H1 (cell line): ENCODE measurements at places on chromosomes 7 and 10.
A peak's percentile ranks its signal among the peaks of the same experiment; 100 is the strongest.

DNA sequence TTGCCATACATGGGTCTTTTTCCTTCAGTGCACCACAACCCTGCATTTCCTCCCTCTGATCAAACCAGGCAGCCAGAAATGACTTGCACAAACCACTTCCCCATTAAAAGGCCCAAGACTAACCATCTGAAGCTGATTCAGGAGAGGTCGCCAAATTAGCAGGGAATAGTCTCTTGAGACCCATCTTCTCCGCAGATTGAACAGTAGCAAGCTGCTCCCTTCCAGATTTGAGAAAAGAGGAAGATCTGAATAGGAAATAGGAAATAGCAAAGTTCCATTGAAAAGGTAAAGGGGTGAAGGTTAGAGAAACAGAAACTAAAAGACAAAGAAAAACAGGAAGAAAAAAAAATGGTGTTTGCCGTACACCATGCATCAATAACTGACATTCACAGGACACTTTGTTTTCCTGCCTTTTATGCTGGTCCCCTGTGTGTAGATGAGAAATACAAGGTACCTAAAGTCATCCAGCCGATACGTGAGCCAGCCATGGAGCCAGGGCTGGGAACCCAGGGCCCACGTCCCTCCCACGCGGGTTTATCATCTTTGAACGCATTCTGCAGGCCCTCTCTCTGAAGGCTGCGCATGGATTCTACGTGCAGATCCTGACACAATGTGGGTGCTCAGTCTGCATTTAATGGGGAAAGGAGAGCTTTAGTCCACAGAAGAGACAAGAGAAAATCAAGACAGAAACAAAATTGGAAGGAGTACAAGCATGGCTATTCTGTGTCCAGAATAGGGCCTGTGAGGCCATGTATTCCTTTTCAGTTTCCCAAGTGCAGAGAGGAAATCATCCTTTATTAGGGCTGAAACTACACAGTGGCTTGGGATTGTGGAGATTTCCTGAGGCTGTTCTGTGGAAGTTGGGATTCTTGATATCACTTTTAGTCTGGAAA is 268.4 kb upstream of the NPVF start:
- no peak for DNase-seq

DNA sequence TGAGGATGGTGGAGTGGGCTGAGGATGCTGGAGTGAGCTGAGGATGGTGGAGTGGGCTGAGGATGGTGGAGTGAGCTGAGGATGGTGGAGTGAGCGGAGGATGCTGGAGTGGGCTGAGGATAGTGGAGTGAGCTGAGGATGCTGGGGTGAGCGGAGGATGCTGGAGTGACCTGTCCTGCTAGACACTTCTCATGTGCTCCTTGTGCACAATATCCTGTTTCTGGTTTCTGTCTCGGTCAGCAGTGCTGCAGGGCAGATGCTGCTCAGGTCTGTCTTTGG is 29.2 kb downstream of the ANXA8 start:
- DNase-seq, result no peak

- DNase-seq, result no peak
Measured at GRCh38 chr7:108618056-108618455, 48.4 kb downstream of the DNAJB9 start.

DNA sequence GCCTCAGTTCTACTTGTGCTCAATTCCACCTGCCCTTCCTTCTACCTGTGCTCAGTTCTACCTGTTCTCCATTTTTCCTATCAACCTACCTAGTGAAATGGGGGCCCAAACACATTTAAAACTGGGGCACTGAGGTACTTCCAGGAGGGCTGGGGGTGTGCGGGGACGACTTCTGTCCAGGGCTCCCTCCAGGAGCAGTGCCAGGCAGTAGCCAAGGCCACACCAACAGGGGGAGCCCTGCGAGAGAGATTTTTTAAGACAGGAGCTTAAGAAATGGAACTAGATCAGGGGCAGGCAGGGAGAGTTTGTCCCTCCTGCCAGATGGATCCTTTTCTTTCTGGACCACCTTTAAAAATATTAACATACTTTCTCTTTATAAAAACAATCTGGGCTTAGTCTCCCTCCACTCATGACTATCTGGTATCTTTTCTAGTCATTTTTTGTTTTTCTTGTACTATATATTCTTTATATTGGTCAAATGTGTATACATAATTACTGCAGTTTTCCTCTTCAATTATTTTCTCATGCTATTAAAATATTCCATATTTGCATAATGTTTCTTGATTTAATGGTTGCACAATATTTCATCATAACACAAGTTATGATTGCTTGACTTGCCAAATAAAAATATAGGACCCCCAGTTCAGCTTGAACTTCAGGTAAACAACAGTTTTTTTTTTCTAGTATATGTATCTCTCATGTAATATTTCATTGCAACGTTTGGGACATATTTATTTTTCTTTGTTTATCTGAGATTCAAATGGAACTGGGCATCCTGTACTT is 47.3 kb upstream of the INSYN2A start:
- DNase-seq, result peak; percentile 83

DNA sequence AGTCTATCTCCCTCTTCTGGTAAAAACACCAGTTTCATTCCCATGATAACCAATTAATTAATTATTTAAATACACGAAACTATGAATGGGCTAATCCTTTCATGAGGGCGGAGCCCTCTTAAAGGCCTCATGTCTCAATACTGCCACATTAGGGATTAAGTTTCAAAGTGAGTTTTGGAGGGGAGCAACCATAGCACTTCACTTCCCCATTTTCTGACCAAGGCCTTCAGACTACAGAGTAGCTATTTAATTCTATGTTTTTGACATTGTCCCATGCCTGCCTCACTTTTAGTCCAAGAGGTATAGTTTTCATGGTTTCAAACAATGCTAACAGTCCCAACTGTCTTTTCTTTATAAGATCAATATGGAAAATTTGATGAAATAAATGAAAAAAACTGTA is 618.6 kb downstream of the ZWINT start:
- no peak for DNase-seq
